ENCODE measurements at places on chromosomes 1 and 21.

DNA sequence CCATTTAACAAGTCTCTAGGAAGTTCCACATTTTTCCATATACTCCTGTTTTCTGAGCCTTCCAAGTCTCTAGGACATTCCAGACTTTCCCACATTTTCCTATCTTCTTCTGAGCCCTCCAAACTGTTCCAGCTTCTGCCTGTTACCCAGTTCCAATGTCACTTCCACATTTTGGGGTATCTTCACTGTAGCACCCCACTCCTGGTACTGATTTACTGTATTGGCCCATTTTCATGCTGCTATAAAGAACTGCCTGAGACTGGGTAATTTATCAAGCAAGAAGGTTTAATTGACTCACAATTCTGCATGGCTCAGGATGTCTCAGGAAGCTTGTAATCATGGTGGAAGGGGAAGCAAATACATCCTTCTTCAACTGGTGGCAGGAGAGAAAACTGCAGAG lies 285.0 kb downstream of the LRRIQ3 start:
- DNase-seq, result no peak

DNA sequence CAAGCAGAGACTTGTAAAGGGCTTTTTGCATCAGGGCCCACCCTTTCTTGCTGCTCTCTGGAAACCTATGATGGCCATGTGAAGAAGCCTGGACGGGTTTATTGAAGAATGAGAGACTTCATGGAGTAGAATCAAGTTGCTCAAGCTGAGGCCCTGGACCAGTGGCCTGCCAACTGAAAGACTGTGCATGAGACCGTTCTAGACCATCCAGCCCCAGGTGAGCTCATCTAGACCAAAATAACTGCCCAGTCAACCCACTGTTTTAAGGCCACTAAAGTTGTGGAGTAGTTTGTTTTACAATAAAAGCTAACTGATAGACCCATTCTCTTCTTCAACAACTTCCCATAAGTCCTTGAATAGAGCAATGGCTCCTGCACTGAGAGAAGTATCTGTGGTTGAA lies 11.8 kb upstream of the ENAH start:
- DNase-seq, result no peak

- no peak for DNase-seq
Observed at GRCh38 chr1:212749821-212750535, 41.6 kb downstream of the NSL1 start.

DNA sequence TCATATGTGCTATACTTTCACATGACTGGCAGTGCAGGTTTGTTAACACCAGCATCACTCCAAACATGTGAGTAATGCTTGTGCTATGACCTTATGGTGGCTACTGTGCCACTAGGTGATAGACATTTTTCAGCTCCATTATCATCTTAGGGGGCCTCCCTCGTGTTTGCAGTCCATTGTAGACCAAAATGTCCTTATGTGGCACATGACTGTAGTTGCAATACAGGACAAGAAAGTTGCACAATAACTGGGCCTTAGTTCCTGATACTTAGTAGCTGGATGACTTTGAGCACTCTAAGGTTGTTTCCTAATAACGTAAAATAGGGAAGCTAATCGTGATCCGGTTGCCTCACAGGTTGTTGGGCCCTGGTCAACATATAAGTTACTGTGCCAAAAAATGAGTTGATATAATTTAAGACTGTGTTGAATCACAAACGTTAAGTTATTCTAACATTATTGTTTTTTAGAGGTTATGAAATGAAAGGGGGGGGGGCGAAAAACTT lies 511 bp upstream of the SNX27 start:
- no peak for DNase-seq

- DNase-seq, result no peak
Observed at GRCh38 chr21:36098182-36098532, 28.3 kb downstream of the CBR1 start.

- DNase-seq, result no peak
Observed at GRCh38 chr1:9833632-9834031, 9.9 kb upstream of the CLSTN1 start.

DNA sequence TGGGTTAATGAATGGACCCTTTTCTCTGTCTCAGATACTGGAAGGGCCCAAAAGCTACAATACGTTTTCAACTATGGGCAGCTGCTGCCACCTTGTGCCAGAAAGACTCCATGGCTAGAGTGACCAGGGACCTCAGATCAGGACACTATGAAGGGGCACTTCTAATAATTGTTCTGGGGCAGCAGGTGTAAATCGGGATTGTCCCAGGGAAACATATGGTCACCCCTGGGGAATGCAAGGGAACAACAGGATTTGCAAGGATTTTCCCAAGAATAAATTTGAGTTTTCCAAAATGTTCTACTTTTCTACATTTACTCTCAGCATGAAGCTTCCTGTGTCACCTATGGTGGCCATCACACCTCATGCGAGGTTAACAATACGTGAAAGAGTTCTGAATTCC lies 12.0 kb upstream of the FCAMR start:
- DNase-seq, result peak; percentile 45

GRCh38 chr21:31774031-31774430 lies 42.1 kb upstream of the SCAF4 start:
- no peak for DNase-seq

GRCh38 chr1:226638608-226639007 lies 90.0 kb downstream of the STUM start:
- DNase-seq, result no peak

DNA sequence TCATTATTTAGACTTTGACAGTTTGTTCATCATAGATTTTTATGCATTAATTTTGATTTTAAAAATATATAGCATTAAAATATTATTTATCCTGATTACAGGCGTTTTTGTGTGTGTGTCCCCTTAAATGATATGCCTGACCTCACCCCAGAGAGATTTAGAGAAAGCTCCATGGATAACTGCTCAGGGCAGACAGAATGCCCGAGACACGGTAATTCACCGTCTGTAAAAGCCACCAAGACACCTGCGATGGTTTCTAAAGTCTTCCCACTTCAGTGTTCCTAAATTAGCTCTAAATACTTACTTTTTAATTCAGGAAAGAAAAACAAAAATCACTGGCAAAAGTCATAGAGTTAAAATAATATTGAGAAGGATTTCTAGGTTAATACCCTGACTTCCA lies 350.6 kb upstream of the RUNX1 start:
- DNase-seq, result no peak

GRCh38 chr1:238119861-238120260 lies 229.1 kb upstream of the ZP4 start:
- no peak for DNase-seq

GRCh38 chr1:52867087-52867863 lies 24.7 kb downstream of the ZYG11A start:
- DNase-seq, result no peak

DNA sequence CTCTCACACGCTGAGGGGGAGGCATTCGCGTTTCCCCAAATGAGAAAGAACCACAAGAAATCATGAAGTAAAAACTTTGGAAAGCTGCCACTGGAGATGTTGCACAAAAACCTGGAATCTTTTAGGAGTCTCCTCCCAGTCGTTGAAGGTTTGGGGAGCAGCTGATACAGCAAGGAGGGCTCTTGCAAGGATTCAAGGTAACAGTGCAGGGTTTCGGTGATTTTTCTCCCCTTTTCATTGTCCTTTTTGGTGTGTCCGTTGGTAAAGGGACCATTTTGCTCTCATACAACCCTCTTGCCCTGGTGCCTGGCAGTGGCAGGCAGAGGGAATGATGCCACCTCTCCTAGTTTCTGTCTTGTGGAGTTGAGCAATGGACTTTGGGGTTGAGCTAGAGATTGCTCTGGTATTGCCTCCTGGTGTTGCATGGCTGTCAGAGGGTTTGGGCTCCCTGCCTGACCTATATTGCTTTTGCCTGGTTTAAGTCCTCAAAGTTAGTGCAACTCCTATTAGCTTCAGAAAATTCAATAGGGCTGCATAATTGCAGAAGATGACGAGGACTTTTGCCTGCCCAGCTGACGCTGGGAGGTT lies 872 bp downstream of the BRINP2 start:
- no peak for DNase-seq

DNA sequence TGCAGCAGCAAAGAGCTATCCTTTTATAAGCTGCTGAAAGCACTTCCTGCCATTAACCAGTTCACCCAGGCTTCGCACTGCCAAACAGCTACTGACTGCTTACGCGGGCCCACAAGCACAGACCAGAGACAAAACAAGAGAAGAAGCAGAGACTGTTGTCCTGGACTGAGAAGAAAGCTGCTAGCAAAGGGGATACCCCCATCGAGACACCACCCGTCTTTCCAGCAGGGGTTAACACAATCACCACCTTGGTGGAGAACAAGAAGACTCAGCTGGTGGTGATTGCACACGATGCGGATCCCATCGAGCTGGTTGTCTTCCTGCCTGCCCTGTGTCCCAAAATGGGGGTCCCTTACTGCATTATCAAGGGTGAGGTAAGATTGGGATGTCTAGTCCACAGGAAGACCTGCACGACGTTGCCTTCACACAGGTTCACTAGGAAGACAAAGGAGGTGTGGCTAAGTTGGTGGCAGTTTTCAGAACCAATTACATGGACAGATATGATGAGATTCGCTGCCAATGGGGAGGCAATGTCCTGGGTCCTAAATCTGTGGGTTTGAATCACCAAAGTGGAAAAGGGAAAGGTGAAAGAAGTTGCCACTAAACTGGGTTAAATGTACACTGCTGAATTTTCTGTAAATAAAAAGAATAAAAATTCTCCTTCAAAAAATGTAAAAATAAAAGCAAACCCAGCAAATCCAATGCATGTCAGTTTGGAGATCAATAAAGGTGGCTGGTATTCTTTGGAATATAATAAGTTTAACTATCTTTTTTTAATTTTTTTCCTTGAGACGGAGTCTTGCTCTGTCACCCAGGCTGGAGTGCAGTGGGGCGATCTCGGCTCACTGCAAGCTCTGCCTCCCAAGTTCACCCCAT lies 1.2 kb downstream of the FMO5 start:
- no peak for DNase-seq

DNA sequence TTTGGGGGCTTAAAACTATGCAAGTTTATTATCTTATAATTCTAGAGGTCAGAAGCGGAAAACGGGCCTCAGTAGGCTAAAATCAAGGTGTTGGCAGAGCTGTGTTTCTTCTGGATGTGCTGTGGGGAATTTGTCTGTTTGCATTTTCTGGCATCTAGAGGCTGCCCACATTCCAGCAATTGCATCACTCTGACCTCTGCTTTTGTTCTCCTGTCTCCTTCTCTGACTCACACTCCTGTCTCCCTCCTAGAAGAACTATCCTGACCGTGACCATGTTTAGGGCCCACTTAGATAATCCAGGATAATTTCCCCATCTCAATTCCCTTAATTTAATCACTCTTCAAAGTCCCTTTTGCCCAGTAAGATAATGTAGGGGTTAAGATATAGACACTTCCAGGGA lies 127.4 kb upstream of the DEPDC1 start:
- no peak for DNase-seq

DNA sequence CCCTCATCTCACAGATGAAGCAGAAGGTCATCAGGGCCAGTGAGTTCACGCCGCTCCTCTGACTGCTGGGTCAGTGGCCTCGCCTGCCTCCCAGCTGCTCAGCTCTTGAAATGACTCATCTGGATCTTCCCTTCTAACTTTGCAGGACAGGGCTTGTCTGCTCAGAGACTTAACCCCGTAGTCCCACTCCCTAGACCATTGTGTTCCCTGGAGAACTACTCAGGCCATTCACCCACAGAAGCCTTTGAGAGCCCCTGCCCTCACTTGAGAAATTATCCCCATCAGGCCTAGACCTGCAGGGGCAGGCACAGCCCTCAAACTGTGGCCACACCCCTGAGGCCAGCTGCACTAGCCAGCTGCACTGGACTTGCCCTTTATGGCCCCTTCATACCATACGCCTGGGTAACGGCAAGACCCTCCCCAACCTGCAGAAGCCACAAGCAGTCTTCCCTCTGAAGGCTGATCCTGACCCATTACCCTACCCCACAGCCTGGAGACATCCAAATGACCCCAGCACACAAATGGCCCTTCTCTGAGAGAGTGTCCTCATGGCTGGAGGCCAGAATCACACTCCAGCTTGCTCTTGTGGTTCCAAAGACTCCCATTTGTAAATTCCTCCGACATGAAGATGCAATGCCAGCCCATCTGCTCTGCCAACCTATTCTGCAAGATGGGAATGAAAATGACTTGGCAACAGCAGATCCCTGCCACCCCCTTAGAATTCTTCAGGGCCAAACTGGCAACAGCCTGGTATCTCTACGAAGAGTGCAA lies 33.2 kb downstream of the RCSD1 start:
- DNase-seq, result no peak

GRCh38 chr1:114152508-114153260 lies 985 bp downstream of the SYT6 start:
- DNase-seq, result no peak

DNA sequence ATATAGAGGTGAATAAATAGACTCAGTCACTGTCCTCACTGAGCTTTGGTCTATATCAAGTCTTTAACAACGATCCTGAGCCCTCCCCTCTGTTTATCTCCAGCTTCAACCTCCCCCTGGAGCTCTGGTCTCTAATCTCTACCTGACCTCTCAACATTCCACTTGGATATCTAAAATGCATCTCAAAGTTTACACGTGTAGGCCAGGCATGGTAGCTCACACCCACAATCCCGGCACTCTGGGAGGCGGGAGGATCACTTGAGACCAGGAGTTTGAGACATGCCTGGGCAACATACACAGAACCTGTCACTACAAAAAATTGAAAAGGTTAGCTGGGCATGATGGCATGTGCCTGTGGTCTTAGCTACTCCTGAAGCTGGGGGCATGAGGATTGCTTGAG lies 53.4 kb downstream of the GADD45A start:
- no peak for DNase-seq

- no peak for DNase-seq
Observed at GRCh38 chr1:110606657-110607535, 738 bp upstream of the KCNA2 start.

DNA sequence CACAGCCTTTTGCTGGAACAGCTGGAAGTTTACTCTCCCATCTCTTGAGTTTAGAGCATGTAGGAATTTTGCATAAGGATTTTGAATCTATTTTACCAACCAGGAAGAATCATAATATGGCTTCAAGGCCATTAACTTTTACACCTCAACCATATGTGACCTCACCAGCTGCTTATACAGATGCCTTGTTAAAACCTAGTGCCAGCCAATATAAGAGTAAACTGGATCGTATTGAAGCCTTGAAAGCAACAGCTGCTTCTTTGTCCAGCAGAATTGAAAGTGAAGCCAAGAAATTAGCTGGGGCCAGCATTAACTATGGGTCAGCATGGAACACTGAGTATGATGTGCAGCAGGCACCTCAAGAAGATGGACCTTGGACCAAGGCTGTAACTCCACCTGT lies 65.4 kb downstream of the CEP350 start:
- no peak for DNase-seq

DNA sequence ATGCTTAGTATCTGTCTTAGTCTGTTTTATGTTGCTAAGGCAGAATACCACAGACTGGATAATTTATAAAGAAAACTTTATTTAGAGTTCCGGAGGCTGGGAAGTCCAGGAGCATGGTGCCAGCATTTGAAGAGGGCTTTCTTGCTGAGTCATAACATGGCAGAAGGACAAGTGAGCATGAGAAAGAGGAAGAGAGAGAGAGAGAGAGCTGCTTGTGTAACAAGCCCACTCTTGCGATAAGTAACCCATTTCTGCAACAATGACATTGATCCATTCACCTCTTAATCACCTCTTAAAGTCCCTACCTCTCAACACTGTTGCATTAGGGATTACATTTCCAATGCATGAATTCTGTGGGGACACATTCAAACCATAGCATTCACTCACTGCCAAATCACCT lies 11.7 kb upstream of the MYOCOS start:
- DNase-seq, result no peak

Measured in stimulated activated CD8-positive, alpha-beta memory T cell treated with anti-CD3 and anti-CD28 coated beads, Interleukin-12 subunit alpha, Interleukin-12 subunit beta, amount 100 ng/mL, for 1 hour (primary cell).